NCI-H2081 (cell line): ENCODE measurements at places on chromosomes 12 and 14.
A peak's percentile ranks its signal among the peaks of the same experiment; 100 is the strongest.

GRCh38 chr12:27940756-27941402, 31.7 kb downstream of the PTHLH start:
- DNase-seq, result peak; percentile 60

DNA sequence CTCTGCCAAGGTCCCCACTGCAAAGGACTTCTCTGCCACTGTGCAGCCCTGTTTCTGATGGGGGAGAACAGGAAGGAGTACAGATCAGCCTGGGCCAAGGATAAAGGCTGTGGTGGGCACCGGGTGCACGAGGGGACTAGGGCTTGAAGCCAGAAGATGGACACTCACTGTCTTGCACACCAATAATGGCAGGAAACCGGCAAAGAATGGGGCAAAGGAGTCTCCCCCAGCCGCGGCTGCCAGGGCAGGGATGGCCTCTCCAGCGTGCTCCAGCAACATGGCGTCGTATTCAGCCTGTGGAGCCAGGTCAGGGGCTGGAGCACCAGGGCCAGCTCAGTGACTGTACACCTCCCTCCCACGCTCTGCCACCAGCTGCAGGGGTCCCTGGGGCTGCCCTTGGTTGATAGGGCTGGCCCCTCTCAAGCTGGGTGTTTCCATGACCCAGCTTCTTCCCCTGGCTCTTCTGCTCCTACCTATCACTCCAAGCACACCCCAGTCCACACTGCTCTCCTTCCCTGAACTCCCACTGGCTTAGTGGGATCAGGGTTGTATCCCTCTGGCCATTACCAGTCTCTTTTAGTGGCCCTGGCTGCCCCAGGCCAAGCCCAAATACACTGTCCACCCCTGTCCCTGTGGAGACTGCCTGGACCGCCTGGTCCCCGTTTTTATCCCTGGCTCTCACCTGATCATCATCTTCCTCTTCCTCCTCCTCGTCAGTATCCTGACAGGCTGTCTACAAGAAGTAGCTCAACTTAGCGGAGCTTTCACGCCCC, 6.3 kb downstream of the IPO4 start:
- no peak for DNase-seq

- no peak for DNase-seq
These were observed 113.6 kb downstream of the GALC start for GRCh38 chr14:87879389-87879788.

DNA sequence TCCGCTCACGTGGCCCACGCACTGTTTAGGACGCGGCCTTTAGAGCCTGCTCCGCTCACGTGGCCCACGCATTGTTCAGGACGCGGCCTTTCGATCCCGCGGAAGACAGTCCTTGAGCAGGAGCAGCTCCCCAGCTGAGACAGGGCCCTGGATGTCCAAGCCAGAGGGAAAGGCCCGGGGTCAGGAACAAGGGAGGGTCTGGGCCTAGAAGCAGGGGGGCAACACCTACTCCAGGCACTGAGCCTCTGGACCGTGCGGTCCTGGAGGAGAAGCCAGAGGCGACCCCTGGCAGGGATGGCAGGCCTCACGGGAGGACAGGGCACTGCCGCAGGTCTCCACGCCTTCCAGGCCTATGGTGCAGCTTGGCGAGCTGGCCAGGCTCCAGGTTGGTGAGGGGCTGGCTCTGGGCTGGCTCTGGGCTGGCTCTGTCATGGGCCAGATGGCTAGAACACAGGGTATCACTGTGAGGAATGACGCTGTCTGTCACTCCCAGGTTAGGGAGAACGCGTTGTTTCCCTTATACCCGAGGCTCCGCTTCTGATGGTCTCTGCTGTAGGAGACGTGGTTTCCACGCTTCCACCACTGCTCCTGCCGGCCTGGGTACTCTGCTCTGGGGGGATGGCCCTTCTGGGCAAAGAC, 341.7 kb downstream of the TMEM121 start:
- no peak for DNase-seq

DNA sequence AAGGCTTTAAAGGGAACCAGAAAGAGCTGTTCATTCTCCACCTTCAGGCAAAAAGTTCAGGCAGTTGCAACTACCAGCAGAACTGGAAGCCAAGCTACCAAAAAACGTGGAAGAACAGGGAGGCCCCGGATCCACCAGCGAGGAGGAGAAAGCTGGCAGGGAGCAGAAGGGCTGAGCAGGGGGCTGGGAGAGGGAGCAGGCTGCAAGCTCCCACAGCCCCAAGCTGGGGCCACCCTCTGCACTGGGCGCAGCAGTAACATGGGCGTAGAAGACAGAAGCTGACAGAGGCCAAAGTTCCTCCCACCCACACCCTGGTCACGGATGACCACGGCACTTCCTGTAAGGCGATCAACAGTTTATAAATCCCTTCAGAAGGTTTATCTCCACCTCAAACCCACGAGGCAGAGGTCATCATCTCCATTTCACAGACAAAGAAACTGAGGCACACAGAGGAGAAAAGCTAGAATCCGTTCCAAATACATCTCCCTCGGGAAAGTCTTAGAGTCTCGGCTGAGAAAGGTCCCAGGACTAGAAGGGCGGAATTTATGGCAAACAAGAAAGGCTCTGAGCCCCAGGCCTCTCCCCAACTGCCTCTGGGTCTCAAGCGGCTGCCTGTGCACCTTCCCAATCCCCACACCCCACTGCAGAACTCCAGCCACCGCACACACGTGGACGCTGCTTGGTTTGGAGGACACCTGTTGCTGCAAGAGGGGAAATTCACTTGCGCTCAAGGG, 1.8 kb downstream of the CCDC85C start:
- DNase-seq, result no peak

DNA sequence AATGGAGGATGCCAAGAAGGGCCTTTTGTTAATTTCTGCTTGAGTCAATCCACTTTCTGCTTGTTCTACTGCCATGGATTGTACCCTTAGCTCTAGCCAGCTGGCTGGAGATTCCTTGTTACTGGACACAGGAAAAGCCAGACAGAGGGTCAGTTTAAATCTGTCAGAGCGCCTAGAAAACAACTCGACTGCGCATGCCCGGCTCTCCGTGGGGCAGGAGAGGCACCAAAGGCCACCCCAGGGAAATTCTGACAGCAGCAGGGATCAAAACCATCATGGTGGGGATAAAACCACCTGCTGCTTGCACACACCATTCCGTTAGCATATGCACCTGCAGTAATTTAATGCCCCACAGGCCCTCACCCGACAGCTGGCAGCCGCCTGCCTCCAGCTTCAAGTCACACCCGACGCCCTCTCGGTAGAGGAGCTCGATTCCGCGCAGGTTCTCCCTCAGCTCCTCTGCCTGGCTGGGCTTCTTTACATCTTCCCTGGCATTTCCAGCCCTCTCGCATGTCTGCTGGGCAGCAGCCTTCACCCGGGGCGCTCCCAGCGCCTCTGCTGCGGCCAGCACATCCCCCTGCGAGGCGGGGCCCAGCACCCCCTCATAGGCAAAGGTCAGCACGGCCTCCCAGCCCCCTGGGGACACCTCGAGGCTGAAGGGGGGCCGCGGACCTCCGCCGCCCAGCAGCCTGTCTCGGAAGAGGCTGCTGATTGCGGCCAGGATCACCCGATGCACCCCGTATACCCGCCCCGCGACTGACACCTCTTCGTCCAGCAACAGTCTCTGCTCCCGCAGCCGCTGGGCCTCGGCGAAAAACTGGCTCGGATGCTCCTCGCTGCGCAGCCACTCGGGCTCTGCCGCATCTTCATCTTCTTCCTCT, 1.0 kb downstream of the KLHL33 start:
- no peak for DNase-seq

- no peak for DNase-seq
These were observed 163.0 kb downstream of the ATP23 start for GRCh38 chr12:58104351-58104755.

DNA sequence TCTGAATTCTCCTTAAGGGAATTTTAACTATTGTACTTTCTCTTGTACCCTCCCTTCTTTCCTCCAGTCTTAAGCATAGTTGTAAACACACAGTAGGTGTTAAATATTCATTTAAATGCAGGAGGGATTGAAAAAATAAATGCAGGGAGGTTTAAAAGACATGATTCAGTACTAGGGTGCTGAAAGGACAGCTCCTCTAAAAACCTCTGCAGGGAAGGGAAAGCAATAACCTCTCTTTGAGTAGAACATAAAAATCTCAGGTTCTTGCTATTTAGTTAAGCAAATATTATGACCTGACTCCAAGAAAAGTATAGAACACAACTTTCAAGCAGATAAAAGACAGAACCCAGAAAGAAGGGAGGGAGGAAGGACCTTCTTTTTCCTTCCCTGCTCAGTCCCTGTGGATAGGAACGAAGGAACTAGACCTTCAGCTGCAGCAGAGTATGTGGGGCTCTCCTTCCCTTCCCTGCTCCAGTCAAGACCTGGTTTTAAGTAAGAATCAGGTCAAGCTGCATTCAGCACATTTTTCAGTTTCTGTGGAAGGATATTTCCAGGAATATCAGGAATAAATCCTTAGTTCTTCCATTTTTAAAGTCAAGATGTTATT, 4.7 kb downstream of the MAP3K9 start:
- DNase-seq, result no peak

GRCh38 chr12:105733579-105733978, 403.1 kb downstream of the C12orf75 start:
- no peak for DNase-seq

DNA sequence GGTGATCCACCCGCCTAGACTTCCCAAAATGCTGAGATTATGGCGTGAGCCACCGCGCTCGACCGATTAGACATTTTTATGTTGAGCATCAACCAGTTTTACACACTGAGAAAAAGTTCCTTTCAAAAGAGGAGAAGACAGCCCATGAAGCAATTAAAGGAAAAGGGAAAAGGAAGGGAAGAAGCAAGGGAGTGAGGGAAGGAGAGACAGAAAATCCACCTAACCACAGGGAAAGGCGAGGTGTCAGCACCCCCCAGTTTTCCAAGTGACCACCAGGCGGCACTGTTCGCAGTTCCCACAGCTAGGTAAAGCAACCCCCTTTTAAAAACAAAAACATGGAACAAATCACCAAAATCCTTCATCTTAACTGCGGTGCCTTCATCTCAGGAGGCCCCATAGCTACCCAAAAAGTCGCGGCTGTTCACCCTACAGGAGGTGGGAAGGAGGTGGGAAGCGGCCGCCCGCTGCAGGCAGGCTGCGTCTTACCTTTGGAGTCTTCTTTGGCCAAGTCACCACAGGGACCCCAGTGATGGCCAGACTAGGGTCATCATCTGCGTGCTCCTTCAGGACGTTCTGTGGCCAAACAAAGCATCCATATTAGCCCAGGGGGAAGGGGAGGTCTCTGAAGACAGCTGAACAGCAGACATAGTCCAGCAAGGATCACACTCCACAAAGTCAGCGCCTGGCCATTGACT, 86.6 kb downstream of the KDM2B start:
- peak; percentile 9 for DNase-seq

GRCh38 chr12:62123721-62124203, 136.4 kb upstream of the USP15 start:
- peak; percentile 64 for DNase-seq

DNA sequence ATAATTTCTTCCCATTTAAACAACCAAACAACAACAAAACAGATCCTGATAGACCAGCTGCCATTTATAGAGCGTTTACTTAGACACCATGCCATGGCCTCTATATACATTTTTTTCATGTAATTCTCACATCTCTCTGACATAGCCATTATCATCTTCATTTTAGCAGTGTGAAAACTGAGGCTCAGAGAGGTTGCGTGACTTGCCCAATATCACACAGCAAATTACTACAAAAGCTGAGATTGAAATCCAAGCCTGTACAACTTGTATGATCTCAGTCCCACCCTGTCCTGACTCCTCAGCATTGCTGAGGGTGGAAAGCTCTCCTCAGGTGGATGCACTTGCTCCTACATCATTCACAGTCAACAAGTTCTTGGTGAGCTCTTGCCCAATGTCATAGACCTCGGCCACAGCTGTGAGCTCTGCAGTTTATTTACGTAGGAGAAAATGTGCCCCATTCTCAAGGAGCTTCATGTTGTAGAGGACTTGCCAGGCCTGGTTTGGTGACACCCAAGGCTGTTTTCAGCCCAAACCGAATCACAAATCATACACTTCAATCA, 55.5 kb downstream of the CRACR2A start:
- no peak for DNase-seq

GRCh38 chr12:49375406-49375805, 8.1 kb downstream of the SPATS2 start:
- no peak for DNase-seq
